ENCODE measurements at places on chromosomes 12 and 14.

GRCh38 chr12:68953536-68953935 is 20.6 kb upstream of the CPM start:
- no peak for DNase-seq

DNA sequence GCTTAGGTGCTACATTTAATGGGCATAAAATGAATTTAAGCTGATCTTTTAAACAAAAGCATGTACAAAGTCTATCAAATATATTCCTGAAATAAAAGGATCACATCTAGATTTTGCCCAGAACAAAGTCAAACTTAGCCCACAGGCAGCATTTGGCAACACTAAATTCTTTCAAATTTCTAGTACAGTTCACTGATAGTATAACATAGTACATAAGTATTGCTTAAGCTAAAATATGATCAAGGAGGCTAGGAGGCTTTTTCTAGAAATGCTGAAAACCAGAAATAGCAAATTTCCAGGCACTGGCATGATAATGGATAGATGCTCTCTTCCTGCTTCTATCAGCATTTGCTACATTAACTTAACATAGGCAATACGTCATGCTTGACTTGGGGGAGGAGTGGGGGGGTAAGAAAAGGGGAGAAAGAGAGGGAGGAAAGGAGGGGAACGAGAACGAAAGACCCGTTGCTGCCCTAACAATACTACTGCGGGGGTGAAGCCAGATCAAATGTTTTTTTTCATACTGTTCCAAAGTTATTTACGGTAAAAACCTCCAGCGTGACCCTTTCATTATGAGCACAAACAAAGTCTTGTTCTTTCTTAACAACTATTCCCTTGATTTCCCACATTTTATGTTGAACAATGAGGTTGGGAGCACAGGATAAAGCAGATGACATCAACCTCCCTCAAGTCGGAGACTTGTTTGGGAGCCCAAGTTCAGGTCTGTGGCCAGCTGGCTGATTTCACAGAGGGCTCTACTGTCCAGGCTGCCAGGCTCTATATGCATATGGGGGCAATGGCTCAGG is 10.6 kb downstream of the TMED10 start:
- DNase-seq = no peak

GRCh38 chr14:20559461-20559904 is 1.4 kb downstream of the RNASE9 start:
- no peak for DNase-seq

DNA sequence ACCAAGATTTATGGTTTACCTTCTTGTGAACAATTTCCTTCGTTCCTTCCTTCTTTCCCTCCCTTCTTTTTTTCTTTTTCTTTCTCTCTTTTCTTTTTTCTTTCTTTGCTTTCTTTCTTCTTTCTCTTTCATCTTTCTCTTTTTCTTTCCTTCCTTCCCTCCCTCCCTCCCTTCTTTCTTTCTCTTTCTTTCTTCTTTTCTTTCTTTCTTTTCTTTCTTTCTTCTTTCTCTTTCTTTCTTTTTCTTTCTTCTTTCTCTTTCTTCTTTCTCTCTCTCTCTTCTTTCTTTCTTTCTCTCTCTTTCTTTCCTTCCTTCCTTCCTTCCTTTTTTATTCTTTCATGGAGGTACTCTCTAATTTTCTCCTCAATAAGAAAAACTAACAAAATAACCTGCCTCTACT is 462.1 kb upstream of the ATP2B1 start:
- DNase-seq = no peak

DNA sequence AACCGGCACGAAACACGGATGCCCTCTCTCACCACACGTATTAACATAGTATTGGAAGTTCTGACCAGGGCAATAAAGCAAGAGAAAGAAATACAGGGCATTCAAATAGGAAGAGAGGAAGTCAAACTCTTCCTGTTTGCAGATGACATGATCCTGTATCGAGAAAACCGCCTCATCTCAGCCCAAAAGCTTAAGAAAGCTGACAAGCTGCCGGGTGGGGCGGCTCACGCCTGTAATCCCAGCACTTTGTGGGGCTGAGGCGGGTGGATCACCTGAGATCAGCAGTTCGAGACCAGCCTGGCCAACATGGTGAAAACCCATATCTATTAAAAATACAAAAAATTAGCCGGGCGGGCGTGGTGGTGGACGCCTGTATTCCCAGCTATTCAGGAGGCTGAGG is 17.7 kb downstream of the OR6S1 start:
- no peak for DNase-seq

DNA sequence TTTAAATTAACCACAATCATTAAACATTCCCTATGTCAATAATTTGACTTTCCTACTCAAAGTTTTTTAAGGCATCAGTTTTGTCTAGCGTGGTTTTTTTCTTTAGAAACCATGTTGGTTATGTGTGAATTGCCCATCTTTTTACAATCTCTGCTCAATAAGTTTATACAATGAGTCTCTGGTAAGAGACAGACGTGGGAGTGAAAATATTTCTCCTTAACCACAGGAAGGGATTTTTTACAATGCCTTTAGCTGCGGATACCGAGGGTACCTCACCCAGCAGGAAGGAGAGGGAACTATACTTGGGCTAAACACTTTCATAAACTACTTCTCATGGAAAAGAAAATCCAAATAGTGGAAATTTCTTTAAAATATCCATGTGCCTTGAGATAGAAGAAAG is 191.4 kb upstream of the BCL2L14 start:
- DNase-seq = no peak

DNA sequence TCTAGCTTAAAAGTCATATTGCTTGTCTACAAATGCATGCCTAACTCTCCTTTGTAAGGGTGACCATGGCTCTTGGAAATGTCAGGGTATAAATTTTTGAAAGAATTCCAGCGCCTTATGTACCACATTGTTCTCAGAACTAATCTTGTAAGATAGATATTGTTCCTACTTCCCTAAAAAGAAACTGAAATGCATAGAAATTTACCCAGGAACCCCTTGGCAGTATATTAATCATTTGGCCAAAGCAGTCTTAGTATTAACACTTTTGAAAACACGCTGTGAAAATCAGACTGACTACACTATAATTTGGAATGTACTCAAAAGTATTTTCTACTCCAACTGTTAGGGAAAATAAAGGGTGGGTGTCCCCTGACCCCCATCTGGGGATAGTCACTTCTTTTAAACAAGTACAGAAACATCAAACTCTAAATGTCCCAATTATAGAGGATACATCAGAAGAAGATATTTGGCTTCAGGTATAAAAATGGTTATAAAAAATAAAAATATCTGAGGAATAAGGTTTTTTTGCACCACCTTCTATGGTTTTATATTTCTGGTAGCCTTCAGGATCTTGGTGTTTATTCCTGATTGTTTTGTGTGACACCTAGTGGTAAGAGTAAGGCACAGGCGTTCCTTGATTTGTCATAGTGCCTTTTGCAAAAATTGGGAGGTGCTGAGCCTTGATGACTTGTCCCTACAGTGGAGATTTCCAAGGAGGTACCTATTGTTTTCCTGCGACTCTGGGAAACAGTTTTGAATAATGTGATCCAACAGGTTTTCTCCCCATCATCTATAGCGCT is 2.2 kb upstream of the NFKBIA start:
- no peak for DNase-seq

GRCh38 chr12:130342442-130342841 is 4.8 kb downstream of the PIWIL1 start:
- no peak for DNase-seq

GRCh38 chr14:23160924-23161522 is 22.4 kb downstream of the SLC7A8 start:
- DNase-seq = no peak

DNA sequence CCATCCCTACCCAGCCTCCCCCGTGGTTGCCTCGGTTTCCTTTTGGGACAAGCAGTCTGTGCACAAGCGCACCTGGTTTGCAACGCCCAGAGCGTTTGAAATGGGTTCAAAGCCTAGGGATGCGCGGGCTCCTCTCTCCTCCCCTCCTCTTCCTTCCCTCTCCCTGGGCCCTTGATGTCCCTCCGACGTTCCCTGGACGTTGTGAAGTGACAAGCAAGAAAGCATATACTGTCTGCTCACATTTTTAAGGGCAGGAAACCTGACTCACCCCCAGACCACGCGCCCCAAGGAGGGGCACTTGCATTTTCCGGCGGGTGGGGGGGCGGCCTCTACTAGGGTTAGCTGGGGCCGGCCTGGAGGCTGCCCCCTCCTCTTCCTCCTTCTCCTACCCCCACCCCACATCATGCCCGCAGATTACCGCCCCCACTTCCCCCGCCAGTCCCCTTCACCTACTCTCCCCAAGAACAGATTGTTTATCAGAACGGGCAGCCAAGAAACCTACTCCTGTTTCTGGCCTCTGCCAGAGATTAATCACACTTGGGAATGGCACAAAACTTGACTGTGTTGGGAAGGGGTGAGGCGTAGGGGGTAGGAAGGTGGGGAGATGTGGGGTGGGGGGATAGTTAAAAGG is 9.5 kb upstream of the IRF2BPL start:
- no peak for DNase-seq

- no peak for DNase-seq
These were observed 17.5 kb downstream of the BCL11B start for GRCh38 chr14:99254328-99255009.

- no peak for DNase-seq
These were observed 26.3 kb downstream of the LRIG3 start for GRCh38 chr12:58894040-58894439.

GRCh38 chr14:22159957-22160356 is 429.1 kb downstream of the DAD1 start:
- DNase-seq = no peak

GRCh38 chr14:59359431-59360124 is 105.6 kb downstream of the GPR135 start:
- DNase-seq = no peak

- DNase-seq = no peak
These were observed 768 bp downstream of the CEP170B start for GRCh38 chr14:104865631-104866441.

- no peak for DNase-seq
These were observed 29.2 kb downstream of the DIP2B start for GRCh38 chr12:50533971-50534370.

DNA sequence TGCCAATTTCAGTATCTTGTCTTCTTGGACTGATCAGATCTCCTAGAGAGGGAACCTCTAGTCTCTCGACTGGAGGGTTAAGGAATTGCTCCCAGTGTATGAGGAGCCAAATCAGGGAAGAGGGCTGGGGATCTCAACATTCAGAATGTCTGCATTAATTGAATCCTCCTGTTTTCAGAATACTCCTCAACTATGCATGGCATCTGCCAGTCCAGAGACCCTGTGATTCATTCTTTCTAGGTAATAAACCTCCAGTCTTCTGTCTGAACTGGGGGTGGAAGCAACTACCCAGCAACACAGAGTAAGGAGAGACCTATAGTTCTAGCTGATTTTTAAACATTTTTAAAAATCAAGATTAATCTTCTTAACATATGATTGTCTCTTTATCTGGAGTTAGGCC is 92.7 kb downstream of the AKAP6 start:
- no peak for DNase-seq
